ENCODE measurements at places on chromosomes 12 and 14.

GRCh38 chr14:105378873-105379685, 19.3 kb upstream of the TEX22 start:
- no peak for DNase-seq

- no peak for DNase-seq
These were observed 81.6 kb downstream of the ADGRD1 start for GRCh38 chr12:131035245-131035681.

DNA sequence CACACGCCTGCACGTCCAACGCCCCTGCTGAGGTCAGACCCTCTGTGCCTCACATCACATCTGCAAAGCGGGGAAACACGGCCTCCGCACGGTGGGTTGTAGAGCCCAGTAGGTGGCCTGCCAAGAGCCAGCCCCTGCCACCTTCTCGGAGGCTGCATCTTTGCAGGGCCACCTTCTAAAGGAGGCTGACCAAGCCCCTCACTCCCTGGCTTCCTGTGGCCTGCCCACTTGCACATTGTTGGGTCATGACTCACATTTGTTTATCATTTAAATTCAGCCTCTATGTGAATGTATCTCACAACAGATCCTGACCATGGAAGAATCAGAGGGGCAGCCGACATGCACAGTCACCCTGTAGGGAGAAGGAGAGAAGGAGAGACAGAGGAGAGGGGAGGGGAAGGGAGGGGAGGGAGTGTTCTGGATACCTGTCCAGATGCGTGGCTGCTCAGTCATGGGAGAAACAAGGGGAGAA, 319.5 kb upstream of the DIO3 start:
- DNase-seq, result no peak

DNA sequence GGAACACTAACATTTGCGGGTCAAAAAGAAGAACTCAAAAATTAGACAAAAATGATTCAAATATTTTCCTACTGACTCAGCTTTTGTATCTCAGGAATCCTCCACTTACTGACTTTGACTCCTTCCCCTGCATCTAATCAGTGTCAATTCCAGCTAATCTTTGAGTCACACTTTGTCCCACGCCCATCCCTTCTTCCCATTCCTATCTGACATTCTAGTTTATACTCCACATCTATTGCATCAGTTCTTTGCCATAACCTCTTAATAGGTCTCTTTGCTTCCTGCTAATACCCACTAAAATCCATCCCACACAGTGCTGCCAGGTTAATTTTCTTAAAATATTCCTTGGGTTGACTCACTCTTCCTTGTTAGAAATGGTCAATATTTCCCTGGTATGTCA, 19.1 kb downstream of the BBS10 start:
- no peak for DNase-seq

DNA sequence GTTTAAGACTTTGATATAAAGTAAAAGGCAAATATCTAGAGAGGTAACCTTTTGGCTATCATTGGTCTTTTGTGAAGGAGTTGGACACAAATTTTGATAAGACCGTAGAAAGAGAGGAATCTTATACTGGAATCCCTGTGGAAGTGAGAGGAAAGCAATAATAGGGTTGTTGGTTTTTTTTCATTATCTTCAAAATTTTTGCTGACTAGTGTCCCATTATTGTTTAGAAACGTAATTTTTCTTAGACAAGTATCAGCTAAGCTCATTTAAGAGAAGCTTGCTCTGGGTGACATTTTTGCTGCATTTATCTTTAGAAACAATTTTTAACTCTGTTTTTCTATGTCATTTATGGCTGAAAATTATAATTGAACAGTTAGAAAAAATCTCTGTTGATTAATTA, 300.3 kb downstream of the SYT1 start:
- DNase-seq, result no peak

DNA sequence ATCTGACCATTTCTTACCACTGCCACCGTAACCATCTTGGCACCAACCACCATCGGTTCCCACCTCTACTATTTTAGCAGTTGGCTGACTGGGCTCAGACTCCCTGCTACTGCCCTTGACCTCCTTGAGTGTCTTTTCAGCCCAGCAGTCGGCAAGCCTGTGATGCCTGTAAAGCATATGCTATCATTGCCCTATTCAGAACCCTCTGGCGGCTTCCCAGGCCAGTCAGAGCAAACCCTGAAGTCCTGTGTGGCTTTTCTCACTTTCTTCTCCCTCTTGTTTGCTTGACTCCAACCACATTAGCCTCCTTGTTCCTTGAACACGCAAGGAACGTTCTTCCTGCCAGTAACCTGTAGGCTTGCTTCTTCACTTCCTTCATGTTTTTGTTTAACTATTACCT, 6.2 kb downstream of the IRAK3 start:
- DNase-seq, result no peak

DNA sequence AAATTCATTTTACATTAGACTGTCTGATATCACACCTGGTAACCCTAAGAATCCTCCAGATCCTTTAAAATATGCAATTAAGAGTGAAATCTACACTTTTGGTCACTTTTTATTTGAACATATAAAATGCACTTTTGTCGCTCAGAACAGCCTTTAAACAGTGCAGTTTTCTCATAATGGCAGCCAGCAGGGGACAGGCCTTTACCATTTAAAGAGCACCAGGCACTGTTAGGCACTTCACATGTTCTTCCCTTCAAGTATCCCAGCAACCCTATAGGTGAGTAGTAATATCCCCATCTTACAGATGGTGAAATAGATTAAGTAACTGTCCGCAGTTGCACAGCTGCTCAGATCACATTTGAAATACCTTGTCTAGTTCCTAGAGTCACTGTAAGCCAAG, 11.3 kb upstream of the SAMD4A start:
- no peak for DNase-seq

DNA sequence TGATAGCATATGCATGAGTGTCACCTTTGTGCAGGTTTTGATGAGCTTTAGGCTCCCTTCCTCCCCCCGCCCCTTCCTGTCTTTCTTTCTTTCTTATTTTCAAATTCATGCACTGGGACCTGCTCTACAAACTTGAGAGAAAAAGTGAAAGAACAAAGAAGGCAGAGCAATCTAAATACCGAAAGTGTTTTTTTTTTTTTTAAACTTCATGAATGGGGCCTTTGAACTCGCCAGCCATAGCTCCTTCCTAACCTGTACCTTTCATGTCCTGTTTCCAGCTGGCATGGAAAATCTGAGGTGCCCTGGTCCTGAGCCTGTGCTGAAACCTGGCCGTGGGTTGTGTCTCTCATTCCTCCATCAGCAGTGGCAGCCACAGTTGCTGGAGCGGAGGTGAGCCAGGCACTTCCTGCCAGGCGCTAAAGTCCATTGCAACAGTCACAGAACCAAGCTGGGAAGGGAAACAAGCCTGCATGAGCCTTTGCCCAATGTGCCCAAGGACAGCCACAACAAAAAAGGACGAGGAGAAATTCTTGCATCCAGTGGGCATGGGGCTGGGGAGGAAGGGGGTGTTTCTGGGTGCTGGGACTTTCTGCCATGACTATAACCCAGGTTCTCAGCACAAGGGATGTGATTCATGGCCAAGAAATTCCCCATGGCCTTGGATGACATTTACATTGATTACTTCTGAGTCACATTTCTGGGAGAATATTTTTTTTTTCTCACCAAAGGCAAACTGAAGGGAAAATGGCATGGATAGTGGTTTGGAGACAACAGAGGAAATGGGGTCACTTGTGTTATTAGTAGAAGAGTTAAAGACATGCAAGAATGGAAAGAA, 102.7 kb downstream of the TMEM30B start:
- DNase-seq, result no peak

- DNase-seq, result no peak
These were observed 78.4 kb downstream of the NTF3 start for GRCh38 chr12:5510251-5510805.

DNA sequence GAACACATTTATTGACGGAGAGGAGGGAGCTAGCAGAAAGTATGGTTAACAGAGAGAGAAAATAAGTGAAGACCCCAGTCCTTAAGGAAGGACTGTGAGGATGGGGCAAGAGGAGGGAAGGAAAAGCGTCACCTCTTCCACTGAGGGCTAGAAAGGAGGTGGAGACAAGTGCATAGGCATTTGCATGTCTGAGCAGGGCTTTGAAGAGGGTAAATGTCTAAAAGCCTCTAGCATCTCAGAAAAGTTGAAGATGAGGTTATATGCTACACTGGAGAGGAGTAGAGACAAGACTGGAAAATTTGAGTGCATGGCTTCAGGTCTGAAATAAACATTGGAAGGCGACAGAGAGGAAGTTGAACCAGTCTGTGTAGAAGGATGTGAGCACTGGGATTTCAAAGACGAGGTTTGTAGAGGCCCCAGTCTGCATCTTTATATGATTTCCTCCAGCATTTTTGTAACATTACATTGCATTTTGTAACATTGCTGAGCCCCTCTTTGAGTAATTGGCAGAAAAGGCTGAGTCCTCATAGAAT, 98.5 kb upstream of the IFNG-AS1 start:
- no peak for DNase-seq

GRCh38 chr12:1559676-1560091, 34.7 kb downstream of the FBXL14 start:
- DNase-seq, result no peak

GRCh38 chr12:87920139-87920538, 109.1 kb downstream of the C12orf50 start:
- no peak for DNase-seq

- DNase-seq, result no peak
These were observed 24.8 kb downstream of the PRORP start for GRCh38 chr14:35147186-35147585.

DNA sequence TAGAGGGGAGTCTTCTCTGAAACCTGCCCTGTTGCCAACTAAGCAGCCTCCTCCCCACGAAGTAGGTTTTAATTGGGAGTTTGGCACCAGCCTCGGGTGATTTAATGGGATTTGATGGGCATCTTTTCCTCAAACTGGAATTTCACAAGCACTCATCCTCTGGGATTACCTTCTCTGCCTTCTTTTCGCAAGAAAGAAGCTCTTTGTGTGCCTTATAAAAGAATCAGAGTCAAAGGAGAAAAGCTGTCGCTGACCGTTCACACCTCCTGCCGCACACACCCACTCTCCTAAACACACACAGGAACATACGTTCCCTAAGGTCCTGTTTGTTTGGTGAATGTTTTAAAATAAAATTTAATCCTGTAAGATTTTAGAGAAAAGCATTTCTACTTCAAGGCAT, 84.0 kb downstream of the PRMT8 start:
- DNase-seq, result no peak

DNA sequence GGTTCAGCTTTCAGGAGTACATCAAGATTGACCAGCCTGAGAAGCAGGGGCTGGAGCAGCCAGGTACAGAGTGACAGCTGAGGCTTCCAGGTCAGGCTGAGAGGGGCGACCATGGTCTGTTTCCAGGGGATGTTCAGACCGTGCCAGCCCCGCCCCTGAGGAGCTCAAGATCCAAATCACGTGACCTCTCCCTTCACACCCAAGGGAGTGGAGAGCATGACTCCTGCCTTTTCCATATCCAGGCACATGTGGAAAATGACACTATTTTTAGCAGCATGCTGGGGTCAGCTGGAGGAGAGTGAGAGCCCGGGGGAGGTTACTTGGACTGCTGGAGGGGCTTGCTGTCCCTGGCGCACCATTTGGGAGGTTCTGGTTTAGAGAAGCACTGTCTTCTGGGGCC, 92.7 kb downstream of the B4GALNT3 start:
- no peak for DNase-seq

- DNase-seq, result no peak
These were observed 58.3 kb upstream of the ARID2 start for GRCh38 chr12:45671254-45671653.

GRCh38 chr14:50342221-50343078, 30.3 kb downstream of the DMAC2L start:
- DNase-seq, result peak; percentile 85

DNA sequence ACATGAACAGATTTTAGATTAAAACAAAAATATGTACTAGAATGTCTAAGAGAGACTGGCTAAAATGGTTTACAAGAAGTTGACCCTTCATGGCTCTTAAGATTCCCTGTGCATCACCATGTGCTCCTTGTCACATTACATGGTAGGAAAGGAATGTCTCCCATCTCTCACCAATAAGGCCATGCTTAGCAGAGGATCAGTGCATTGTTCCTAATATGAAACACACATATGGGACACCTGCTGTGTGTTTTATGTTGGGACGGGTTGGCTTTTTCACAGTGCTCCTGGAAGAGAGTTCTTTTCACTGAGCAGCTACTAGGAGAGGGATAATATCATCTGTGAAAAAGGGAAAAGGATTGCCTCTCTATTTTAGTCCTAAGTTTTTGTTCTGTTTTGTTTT, 9.6 kb downstream of the PFKM start:
- DNase-seq, result no peak

- no peak for DNase-seq
These were observed 903 bp downstream of the BRF1 start for GRCh38 chr14:105299654-105300541.

DNA sequence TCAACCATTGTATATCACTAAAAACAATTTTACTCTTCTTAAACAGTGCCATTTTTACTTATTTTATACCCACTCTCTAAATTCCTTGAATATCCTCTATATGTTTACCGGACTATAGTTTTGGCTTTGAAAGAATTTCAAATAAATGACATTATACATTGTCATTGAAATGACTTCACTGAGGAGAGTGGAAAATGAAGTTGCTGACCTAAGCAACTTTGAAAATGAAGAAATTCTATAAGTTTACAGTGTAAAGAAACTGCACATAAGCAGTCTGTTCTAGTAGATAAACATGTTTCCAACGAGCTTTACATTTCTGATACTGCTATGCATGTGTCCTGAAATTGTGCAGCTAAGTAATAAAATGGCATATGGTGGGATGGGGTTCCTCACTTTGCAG, 1094.0 kb downstream of the TMEM121 start:
- DNase-seq, result no peak

GRCh38 chr14:74475678-74476077, 17.4 kb downstream of the NPC2 start:
- DNase-seq, result no peak

- no peak for DNase-seq
These were observed 17.3 kb downstream of the VDR start for GRCh38 chr12:47887529-47887928.
